ENCODE measurements at places on chromosomes 16 and 17.

- DNase-seq, result no peak
These were observed 18.3 kb upstream of the CCL5 start for GRCh38 chr17:35898283-35899070.

DNA sequence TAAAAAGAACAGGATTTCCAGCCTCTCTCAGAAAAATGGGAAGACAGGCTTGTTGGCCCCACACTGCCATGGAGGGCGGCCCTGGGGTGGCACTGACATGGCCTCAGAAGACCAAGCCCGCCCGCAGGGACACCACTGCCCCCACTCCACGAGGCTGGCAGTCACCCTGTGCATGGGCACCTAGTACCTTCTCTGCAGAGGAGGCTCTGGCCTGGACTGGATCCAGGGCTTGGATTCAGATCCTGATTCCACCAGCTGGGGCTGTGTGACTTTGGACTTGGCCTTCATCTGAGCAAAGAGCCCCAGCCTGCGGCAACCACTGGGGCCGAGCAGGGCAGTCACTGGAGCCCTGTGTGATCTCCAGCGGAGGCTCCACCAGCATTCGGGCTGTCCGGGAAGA is 16.8 kb upstream of the FASN start:
- DNase-seq, result no peak

- no peak for DNase-seq
These were observed 50.0 kb downstream of the PLD6 start for GRCh38 chr17:17156107-17156506.

DNA sequence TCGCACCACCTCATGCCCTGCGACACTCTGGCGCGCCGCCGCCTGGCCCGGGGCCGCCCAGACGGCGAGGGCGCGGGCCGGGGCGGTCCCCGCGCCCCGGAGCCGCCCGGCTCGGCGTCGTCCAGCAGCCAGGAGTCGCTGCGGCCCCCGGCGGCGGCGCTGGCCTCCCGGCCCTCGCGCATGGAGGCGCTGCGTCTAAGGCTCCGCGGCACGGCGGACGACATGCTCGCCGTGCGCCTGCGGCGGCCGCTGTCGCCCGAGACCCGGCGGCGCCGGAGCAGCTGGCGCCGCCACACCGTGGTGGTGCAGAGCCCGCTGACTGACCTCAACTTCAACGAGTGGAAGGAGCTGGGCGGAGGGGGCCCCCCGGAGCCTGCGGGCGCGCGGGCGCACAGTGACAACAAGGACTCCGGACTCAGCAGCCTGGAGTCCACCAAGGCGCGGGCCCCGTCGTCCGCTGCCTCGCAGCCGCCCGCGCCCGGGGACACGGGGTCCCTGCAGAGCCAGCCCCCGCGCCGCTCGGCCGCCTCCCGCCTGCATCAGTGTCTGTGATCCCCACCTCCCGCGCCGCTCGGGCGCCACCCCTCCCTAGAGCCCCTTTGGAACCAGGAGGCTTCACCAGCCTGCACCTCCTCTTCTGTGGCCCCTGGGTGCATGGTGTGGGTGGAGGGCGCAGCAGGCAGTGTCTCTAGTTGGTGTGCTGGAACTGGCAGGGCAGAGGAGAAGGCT is 82.3 kb downstream of the ARHGAP23 start:
- DNase-seq, result no peak

DNA sequence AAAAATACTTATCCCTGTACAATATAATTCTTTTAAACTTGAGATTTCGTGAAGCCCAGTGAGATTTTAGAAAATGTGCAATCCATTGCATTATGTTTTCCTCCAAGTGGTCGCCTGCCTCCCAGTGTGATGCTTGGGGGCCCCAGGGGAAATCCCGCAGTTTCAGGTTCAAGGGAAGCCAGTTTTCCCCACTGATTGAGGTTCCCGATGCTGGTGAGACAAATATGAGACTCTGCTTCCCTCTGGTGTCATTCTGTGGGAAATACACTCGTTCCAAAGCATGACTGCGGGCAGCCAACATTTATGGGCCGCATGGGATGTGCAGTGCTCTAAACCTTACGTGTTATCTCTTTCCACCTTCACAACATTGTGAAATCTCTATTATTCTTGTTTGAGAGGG is 200.8 kb downstream of the PRKCB start:
- no peak for DNase-seq

- no peak for DNase-seq
These were observed 594 bp upstream of the ABCA6 start for GRCh38 chr17:69142175-69142802.

GRCh38 chr16:583470-583814 is 6.4 kb upstream of the RAB40C start:
- no peak for DNase-seq

DNA sequence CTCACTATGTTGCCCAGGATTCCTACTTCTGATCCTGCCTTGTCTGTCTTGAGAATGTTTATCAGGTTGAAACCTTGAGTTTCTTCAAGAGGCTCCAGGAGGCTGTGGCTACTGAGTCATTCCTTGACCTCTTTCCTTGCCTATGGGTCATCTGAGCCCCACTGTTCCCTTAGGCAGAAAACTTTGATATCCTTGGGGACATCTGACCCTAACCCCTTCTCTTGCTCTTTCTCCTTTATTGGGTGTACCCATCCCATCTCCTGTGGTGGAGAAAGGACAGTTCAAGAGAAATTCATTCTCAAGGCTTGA is 12.5 kb downstream of the ARL4D start:
- no peak for DNase-seq

- no peak for DNase-seq
These were observed 186.0 kb upstream of the PIRT start for GRCh38 chr17:11023639-11024479.

GRCh38 chr17:28963841-28964240 is 12.5 kb upstream of the PHF12 start:
- no peak for DNase-seq

DNA sequence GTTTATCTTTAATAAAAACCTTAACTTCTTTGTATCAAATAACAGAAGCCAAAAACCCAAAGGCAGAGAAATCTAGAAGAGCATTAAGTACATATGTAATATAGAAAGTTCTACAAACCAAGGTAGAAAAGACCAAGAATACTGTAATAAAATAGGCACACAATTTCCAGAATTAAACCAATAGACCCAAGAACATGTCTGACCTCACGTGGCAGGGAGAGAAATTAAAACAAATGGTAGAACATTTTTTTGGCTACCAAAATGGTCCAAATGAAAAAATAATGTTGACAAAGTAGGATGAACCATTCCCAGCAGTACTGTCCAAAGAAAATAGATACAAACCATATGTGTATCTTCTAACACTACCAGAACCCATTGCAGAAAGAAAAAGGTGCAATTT is 183.5 kb downstream of the CPPED1 start:
- no peak for DNase-seq

DNA sequence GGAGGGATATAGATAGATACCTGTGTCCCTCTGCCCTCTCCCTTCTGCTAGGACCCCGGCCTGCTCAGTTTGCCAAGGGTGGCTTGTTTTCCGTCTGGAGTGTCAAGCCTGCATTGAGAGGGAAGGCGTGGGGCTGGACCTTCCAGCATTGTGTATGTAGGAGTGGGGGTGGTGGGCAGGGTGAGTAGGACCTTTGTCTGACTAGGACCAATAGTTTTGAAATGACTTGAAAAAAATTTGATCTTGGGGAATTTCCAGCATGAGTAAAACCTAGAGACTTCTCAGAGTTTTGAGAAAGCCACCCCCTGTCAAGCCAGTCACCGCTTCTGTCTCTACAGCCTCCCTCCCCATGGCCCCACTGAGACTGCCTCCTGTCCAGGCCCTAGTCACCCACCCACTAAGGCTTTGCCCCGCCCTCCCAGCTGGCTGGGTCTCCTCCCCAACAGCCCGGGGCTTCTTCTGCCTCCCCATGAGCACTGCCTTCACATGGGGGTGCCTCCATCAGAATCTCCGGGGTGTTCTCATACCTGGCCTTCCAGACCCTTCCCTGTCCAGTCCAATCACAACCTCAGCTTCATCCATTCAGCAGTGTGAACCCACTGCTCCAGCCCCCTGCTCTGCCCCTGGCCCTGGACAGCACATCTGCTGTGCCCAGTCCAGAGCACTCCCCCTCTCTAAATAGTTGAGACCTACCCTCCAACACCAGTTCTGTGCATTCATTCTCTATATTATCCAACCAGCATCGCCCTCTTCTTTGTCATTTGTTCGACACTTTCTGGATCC is 207.0 kb downstream of the MSI2 start:
- peak; percentile 32 for DNase-seq

GRCh38 chr17:3944485-3945388 is 19.5 kb downstream of the ATP2A3 start:
- no peak for DNase-seq

GRCh38 chr16:67421030-67421429 is 4.8 kb upstream of the ZDHHC1 start:
- DNase-seq, result no peak

GRCh38 chr17:34254651-34255380 is at the start of gene CCL2:
CCL2 (plus strand) TSS chr17:34255285; CDS start chr17:34255350, 65 bp downstream.
- DNase-seq, result no peak

All from activated naive CD8-positive, alpha-beta T cell treated with anti-CD3 and anti-CD28 coated beads, Interleukin-2, amount 50 U/mL, for 16 hours (primary cell).